K562 (cell line): ENCODE measurements at places on chromosomes 2 and 18.

- DNase-seq, result no peak
Measured at GRCh38 chr2:23286031-23286757, 98.8 kb upstream of the KLHL29 start.

GRCh38 chr2:181846399-181847197 lies 44.9 kb upstream of the ITPRID2 start:
- DNase-seq, result no peak

DNA sequence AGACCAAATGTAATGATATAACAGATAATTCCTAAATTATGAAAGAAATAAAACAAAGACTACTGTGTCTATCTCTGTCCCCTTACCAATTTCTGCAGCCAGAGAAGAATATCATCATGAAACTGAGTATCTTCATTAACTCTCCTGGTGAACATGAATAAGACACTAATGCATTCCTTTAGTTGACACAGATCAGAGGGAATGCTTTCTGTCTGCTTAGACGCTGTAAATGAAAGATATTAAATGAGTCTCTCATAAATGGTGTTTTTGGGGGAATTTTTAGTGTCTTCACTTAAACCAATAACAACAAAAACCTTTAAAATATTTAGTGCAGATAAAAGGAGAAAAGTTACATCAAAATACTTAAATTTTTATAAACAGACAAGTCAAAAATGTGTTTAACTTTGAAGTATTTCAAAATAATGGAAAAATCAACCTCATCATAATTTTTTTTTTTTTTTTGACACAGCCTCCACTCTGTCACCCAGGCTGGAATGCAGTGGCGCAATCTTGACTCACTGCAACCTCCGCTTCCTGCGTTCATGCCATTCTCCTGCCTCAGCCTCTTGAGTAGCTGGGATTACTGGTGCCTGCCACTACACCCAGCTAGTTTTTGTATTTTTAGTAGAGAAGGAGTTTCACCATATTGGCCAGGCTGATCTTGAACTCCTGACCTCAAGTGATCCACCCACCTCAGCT lies 16.0 kb downstream of the EPG5 start:
- DNase-seq, result no peak

- DNase-seq, result peak; percentile 29
Measured at GRCh38 chr2:38945911-38946310, 56.2 kb downstream of the ARHGEF33 start.

DNA sequence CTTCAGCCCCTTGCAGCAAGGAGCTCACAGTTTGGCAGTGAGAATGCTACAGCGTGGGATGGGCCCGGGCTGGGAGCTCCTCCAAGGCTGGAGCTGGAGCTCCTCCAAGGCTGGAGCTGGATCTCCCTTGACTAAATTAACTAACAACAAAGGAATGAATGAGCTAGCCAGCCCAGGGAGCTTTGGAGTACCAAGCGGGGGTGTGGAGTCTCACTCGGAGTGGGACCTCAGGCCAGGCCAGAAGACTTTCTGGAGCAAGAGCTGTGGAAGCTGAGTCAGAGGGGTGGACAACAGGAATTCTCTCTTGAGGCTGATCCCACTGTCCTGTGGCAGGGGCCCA lies 244.7 kb upstream of the HS6ST1 start:
- DNase-seq, result no peak

DNA sequence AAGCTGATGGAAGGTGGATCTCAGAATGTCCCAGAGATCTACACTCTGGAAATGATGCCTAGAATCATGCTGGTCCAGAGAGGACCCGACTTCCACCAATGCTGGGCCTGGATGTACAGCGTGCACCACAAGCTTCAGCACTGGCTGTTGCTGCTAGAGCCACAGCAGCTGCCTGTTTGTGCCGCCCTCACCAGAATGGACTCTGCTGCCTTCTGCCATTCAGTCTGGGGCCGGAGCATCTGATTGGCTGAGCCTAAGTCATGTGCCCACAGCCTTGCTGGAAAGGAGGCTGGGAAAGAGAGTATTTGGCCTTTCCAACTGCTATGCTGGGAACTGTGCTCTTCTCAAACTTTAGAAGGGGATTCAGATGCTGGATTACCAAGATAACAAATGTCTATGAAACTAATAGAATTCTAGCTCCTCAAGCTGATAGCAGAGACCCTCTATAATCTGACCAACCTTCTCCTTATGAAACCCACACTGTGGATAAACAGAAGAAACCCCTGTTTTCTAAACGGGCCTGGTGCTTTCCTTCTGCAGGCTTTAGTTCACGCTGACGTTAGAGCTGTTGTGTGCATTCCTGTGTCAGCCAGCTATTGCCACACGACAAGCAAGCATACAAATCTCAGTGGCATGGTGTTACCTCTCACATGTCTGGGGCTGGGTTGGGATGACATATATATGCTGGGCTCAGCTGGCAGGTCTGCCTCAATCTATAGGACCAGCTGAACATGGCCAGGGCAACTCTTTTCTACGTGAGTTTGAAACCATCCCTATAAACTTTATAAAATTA lies 4.1 kb upstream of the LOXHD1 start:
- no peak for DNase-seq

GRCh38 chr2:186572705-186573104 lies 17.2 kb upstream of the ITGAV start:
- DNase-seq, result no peak

DNA sequence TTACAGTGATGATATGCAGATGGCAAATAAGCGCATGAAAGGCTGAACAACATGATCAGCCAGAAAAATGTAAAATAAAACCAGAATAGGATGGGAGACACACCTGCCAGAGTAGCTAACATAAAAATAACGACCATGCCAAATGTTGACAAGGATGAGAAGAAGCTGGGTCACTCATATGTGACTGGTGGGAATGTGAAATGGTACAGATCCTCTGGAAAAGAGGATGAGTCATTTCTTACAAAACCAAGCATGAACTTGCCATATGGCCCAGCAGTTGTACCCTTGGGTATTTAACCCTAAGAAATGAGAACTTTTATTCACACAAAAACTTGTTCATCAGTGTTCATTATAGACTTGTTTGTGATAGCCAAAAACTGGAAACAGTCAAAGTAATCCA lies 143.8 kb downstream of the SH3BP4 start:
- no peak for DNase-seq

GRCh38 chr18:3246635-3247239 lies 864 bp upstream of the MYL12A start:
- peak; percentile 89 for DNase-seq

GRCh38 chr2:162103443-162104009 lies 29.5 kb upstream of the DPP4 start:
- DNase-seq, result no peak

DNA sequence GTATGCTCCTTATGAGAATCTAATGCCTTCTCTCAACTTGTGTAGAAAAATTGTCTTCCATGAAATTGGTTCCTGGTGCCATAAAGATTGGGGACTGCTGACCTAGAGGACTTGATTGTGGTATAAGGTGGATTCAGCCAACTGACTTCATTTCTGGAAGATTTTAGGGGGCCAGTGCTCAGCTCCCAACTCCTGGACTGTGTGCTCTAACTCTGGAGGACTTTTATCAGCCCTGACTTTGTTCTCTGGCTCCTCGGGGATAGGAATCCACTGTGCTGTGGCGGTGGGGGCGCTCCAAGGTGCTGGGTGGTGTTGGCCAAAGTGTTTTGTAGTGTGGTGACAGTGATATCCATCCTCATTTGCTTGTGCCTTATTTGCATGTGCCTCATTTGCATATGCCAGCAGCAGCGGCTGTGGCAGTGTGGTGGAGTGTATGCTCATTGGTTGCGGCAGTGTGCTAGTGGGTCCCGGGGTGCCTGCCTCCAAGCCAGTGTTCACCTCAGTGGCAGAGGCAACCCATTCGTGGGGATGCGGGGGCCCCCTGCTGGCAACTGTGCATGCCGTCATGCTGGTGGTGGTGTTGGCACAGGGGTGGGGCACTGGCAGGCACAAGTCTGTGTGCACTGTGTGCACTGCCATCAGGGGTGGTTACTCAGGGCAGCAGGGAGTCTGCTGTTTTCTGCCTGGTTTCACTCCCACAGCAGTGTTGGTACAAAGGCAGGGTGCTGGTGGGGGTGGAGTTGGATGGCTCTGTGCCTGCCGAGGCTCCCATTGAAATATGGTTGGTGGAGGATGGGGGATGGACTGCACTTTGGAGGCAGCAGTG lies 19.6 kb downstream of the EHBP1 start:
- DNase-seq, result peak; percentile 15

- no peak for DNase-seq
Measured at GRCh38 chr2:154710685-154711084, 12.2 kb downstream of the KCNJ3 start.

DNA sequence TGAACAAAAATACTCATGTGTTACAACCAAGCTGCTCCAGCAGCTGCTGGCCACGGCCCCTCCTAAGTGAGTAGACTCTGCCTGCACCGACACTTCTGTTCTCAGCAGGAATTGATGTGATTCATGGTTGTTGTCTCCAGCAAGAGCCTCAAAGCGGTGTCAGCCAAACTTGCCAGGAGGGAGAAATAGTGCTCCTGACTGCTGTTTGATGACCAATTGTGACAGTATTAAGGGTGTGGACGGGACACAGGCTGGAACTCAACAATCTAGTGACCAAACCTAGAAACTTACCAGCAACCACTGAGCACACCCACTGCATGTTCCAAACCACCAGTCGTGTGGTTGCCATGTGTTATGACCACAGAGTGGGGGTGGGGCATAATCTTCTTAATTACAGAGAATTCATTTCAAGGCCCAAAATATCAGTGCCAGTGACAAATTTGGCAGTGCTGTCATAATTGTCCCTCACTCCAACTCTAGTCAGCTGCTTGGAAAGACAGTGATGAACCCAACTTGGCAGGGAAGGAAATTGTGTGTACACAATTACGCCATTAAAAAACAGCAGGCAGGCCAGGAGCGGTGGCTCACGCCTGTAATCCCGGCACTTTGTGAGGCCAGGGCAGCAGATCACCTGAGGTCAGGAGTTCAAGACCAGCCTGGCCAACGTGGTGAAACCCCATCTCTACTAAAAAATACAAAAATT lies 30.4 kb downstream of the FBLN7 start:
- DNase-seq, result no peak

DNA sequence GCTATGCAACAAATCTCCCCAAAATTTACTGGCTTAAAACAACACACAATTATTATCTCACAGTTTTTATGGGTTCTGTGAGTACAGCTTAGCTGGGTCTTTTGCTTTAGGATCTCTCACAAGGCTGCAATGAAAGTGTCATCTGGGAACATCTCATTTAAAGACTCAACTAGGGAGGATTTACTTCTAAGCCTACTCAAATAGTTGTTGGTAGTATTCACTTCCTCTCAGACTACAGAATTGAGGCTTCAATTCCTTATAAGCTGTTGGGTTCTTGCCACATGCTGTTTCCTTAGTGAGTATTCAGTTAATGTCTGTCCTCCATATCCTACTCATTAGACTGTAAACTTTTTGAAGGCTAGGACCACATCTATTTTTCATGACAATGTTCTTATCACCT lies 72.3 kb downstream of the MDH1 start:
- DNase-seq, result no peak

DNA sequence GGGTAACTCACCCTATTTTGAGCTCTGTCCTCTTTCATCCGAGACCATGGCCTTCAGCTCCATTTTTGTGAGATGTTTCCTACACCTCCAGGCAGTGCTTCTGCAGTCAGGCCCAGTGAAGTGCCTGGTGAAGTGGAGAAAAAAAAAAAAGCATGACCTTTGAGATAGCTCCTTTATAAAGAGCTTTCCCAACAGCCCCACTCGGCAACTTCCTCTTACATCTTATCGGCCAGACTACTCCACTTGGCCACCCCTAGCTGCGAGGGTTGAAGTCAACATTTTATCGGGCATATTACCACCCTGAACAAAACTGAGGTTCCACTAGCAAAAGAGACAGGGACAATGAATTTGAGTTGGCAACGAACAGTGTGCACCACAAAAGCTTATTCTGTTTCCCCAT lies 124.8 kb upstream of the RNF152 start:
- no peak for DNase-seq

DNA sequence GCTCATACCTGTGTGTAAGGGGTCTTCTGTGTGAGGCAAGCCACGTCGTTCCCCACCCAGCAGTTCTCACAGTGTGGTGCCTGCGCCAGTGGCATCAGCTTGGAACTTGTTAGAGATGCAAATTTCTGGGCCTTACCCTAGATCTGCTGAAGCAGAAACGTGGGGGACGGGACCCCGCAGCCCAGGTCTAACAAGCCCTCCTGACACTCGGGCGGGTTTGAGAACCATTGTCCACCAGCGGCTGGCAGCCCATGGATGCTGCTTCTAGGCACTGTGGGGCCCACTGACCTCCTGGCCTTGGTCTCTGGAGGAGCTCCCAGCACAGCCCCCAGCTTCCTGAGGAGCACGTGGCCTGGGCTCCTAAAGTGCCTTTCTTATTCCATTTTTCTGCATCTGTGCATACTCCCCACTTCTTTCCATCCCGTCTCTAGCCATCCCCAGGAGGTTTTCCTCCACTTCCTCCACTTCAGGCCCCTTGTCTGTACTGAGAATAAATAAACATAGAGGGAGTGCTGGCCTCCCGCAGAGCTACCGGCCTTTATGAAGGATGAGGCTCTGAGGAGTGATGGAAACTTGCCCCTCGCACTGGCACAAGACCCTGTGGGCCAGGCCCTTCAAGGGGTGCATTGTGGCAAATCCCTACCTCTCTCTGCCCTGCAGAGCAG lies 94.3 kb downstream of the GALR1 start:
- DNase-seq, result no peak

DNA sequence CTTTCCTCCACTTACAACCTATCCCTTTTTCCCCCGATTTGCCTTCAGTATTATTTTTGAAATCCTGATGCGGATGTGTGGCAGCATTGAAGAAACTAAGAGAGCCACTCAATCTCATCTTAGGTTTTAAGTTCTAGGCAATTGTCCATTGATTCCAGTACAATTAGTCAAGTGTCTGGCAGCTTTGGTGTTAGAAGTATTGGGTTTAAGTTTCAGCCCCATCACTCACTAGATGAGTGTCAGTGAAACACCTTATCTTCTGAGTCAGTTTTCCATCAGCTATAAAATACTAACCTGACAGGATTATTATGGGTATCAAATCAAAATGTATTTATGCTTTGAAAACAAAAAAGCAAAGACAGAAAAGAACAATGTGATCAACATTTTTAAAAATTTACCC lies 16.8 kb upstream of the CUL3 start:
- DNase-seq, result no peak

DNA sequence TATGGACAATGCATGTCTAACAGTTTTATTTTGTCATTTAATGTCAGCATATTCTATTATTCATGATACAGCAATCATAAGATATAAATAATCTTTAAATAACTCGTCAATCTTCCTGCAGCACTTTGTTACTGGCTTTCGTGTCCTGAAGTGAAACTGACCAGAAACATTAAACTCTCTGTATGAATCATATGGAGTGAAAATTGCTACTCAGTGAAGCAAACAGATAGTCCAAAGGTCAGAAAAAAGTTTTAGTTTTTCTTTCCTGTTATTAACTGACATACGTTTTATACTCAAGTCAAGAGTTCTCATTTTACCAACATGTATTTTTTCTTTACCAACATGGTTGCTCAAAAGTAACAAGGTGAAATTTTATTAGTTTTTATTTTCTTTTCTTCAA lies 106.8 kb upstream of the GALNT5 start:
- DNase-seq, result no peak

GRCh38 chr2:31286961-31287550 lies 53.1 kb downstream of the EHD3 start:
- DNase-seq, result no peak

GRCh38 chr2:42823744-42824453 lies 31.5 kb upstream of the HAAO start:
- no peak for DNase-seq
